CD4-positive, CD25-positive, alpha-beta regulatory T cell (primary cell): ENCODE measurements at places on chromosomes 16 and 17.

- H3K4me1 ChIP-seq, result peaks cover 31% of the 10 kb centered on the region
- no peak overlapping the region for H3K27ac ChIP-seq
- H3K36me3 ChIP-seq, result no peaks in the 10 kb centered on the region
- no peak for DNase-seq
- H3K27me3 ChIP-seq, result no peaks in the 10 kb centered on the region
Measured at GRCh38 chr16:28289939-28290858, 2.1 kb upstream of the SBK1 start.

GRCh38 chr17:54982399-54982798 is 13.8 kb downstream of the STXBP4 start:
- H3K4me1 ChIP-seq, result no peaks in the 10 kb centered on the region
- no peak overlapping the region for H3K4me3 ChIP-seq
- no peaks in the 10 kb centered on the region for H3K27me3 ChIP-seq
- no peak overlapping the region for H3K27ac ChIP-seq

GRCh38 chr17:64230791-64231408 is 32.2 kb downstream of the TEX2 start:
- no peaks in the 10 kb centered on the region for H3K27me3 ChIP-seq
- no peak overlapping the region for H3K27ac ChIP-seq
- H3K4me1 ChIP-seq, result no peaks in the 10 kb centered on the region
- H3K4me3 ChIP-seq, result no peak overlapping the region
- H3K36me3 ChIP-seq, result no peaks in the 10 kb centered on the region

DNA sequence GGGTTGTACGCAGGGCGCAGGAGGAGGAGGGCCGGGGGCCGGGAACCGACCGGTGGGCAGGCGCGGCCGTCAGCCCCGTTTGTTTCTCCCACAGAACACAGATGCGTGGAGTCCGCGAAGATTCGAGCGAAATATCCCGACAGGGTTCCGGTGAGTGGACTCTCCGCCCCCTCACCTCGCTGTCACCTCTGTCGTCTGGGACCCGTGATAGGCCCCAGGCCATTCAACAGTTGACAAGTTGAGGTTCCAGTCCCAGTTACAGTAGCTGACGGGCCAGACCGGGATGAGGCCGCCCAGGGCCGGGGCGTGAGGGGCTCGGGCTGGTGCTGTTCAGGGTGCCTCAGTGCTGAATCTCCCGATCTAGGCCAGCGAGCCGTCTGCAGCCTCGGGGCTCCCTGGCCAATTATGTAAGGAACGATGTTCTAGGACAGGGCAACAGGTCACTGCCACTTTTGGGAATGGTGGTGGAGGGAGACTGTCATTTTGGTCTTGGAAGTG is 628 bp downstream of the GABARAPL2 start:
- DNase-seq, result peak; percentile 15
- peaks cover 4% of the 10 kb centered on the region for H3K27me3 ChIP-seq
- H3K27ac ChIP-seq, result peak overlapping the region; percentile 79
- peaks cover 41% of the 10 kb centered on the region for H3K36me3 ChIP-seq

- no peaks in the 10 kb centered on the region for H3K27me3 ChIP-seq
- DNase-seq, result no peak
- H3K4me1 ChIP-seq, result no peaks in the 10 kb centered on the region
- H3K36me3 ChIP-seq, result no peaks in the 10 kb centered on the region
- no peak overlapping the region for H3K27ac ChIP-seq
Measured at GRCh38 chr16:53991754-53992378, 287.9 kb downstream of the FTO start.
